Midbrain (tissue), 1 donor: ENCODE measurements at places on chromosomes 6 and 20.

DNA sequence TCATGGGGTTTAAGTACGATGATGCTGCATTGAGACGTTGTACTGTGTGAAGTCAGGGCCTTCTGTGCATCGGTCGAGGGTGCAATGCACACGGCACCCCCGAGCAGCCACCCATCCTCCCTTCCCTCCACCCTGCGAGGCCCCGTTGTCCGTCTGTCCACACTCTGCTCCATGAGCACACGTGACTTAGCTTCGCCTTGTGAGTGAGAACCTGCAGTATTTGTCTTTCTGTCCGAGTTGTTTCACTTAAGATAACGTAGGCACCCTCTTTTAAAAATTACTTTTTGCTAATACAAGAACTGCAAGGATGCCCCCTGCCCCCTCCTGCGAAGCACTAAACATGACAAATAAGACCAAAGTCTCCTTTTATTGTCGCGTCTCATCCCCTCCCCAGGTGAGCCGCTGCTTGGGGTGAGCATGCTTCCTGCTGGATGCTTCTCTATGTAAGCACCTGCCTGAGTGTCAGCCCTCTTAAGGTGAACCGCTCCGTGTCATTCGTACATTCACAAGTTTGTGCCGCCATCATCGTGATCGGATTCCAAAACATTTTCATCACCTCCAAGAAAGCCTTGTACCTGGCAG is 3.6 kb upstream of the RBBP8NL start:
- no peak for DNase-seq

DNA sequence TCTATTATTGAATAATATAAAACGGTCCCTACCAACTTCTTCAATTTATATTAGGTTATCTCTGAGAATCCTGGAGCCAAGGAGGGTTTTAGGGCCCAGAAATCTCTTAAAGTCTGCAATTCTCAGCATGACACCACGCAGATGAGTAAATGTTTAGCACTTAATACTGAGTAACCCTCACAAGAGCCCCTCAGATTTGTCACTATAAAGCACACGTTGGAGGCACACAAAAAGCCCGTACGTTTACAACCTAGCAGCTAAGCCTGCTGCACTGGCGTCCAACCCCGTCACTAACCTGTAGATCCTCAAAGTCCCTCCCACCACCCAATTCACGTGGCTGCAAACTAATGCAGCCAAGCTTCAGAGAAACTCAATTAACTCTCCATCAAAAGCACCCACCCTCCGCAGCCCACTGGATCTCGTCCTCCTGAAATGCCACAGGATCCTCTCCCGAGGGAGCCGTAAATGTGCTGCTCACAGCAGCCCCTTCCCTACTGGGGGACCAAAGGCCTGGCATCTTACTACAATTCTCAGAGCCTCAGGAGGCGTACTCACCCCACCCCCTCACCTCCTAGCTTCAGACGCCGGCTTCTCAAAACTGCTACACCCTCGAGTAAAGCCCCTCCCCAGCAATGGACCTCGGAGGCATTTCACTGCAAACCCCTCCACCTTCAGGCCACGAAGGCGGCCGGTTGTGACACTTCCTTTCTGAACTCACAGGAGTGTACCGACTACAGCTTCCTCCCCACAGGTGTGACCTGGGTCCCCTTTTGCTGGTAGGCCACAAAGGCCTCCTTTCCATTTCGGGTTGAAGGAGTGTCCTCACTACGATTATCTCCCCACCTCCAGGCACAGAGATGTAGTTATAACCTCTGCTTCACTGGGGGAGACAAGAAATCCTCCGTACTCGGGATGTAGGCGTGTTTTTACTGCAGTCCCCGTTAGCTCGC is 909 bp downstream of the CPNE1 start:
- DNase-seq = no peak

- no peak for DNase-seq
Observed at GRCh38 chr6:35562060-35562459, 49.4 kb upstream of the TULP1 start.

- no peak for DNase-seq
Observed at GRCh38 chr6:45838996-45839395, 176.7 kb downstream of the CLIC5 start.
